Aortic smooth muscle cell (primary cell): ENCODE measurements at places on chromosomes 6 and 20. TPM values are rescaled to one million over a fixed set of nuclear protein-coding genes. Genes with fewer than 3 reads are reported as not detected.

HLA-DRB5 gene
- not detected in 2 replicates for total RNA-seq

GPANK1 gene
- 14.3 and 15.4 TPM in 2 replicates for total RNA-seq

CST3 gene
- total RNA-seq = 173 and 310 TPM in 2 replicates

TINAG gene
- not detected in 2 replicates for total RNA-seq

MCCD1 gene
- not detected in 2 replicates for total RNA-seq

SIRPB2 gene
- total RNA-seq = 0.06 and 0.13 TPM in 2 replicates

NMBR gene
- total RNA-seq = 0.12 TPM in 1 of 2 replicates, not detected in the other

C4B gene
- 4.8 and 5.0 TPM in 2 replicates for total RNA-seq

ELOVL2 gene
- total RNA-seq = not detected in 2 replicates

FNDC11 gene
- total RNA-seq = 0.12 and 0.13 TPM in 2 replicates

COL11A2 gene
- 0.12 and 0.13 TPM in 2 replicates for total RNA-seq

XKR7 gene
- total RNA-seq = not detected in 2 replicates

RWDD2A gene
- total RNA-seq = 5.0 and 5.7 TPM in 2 replicates

KIAA0408 gene
- total RNA-seq = 1.5 and 2.4 TPM in 2 replicates

GINS1 gene
- 4.0 and 8.1 TPM in 2 replicates for total RNA-seq

NRSN1 gene
- not detected in 2 replicates for total RNA-seq

EDN3 gene
- not detected in 2 replicates for total RNA-seq

TRIM10 gene
- under 0.01 and 0.13 TPM in 2 replicates for total RNA-seq

PRSS35 gene
- total RNA-seq = 1.6 and 8.7 TPM in 2 replicates
